Transverse colon (tissue), 4 donors: ENCODE measurements at places on chromosomes 4 and X. TPM values are rescaled to one million over a fixed set of nuclear protein-coding genes. Genes with fewer than 3 reads are reported as not detected.

The PITX2 gene
- total RNA-seq: 15.0 TPM

DNA sequence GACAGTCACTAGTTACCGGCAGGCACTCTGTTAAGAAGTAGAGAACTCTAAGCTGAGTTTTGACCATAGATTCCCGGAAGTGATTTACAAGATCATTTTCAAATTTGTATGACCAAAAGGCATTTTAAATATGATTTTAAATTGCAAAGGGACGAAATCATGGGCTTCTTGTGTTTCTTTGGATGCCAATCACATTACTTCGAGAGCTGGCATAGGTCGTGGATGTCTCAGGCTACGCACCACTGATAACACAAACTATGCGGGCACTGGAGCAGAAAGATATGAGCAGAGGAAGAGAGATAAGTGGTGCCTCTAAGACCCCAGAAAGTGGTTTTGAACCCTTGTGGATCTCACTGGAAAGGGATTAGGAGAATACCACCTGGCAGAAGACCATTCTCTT is 294.2 kb upstream of the FTHL17 start:
- H3K36me3 ChIP-seq: no peaks in the 10 kb centered on the region
- no peaks in the 10 kb centered on the region for H3K4me1 ChIP-seq
- H3K27ac ChIP-seq: no peak overlapping the region

DNA sequence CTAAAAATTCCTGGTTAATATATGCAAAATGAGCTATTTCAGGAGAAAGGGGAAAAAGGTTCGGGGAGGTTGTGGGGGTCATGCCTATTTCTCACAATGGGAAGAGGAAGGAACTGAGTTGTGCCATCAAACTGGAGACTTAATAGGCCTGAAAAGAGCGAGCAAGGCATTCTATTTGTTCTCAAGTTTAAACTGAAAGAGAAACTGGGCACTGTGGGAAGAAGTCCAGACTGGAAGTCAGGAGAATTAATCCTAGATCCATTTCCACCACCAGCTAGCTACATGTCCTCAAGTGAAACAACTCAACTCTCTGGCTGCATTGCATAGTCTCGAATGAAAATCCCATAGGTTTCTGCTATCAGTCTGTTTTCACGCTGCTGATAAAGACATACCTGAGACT is 50.6 kb downstream of the PPARGC1A start:
- H3K27me3 ChIP-seq: no peaks in the 10 kb centered on the region
- no peak for DNase-seq

The JCHAIN gene
- 279 TPM for total RNA-seq

DNA sequence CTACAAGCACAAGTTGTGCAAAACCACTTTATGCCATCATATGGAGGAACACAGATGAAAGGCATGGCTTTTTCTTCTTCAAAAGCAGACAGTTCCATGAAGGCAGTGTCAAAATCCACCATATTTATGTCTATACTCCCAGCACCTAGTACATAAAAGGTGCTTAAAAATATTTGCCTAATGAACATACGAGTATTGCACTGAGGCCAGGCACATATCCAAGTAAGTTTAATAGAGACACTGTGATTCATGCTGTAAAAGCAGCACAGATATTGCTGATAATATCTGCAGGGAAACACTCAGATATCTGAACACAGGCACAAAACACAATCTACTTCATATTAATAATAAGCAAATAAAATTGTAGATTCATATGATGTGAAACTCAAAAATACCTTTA is 48.1 kb upstream of the CXCL8 start:
- DNase-seq: no peak
- H3K4me1 ChIP-seq: no peaks in the 10 kb centered on the region
- H3K27me3 ChIP-seq: no peaks in the 10 kb centered on the region
- no peaks in the 10 kb centered on the region for H3K36me3 ChIP-seq
